Naive thymus-derived CD4-positive, alpha-beta T cell (primary cell): ENCODE measurements at places on chromosomes 3 and 15. TPM values are rescaled to one million over a fixed set of nuclear protein-coding genes. Genes with fewer than 3 reads are reported as not detected.

CCR2 gene
- polyA plus RNA-seq, result not detected

RHOV gene
- polyA plus RNA-seq, result not detected

GPR149 gene
- polyA plus RNA-seq, result not detected

TM6SF1 gene
- not detected for polyA plus RNA-seq

IL17RD gene
- not detected for polyA plus RNA-seq

PLA2G4E gene
- not detected for polyA plus RNA-seq

B3GALNT1 gene
- 0.90 TPM for polyA plus RNA-seq

DNA sequence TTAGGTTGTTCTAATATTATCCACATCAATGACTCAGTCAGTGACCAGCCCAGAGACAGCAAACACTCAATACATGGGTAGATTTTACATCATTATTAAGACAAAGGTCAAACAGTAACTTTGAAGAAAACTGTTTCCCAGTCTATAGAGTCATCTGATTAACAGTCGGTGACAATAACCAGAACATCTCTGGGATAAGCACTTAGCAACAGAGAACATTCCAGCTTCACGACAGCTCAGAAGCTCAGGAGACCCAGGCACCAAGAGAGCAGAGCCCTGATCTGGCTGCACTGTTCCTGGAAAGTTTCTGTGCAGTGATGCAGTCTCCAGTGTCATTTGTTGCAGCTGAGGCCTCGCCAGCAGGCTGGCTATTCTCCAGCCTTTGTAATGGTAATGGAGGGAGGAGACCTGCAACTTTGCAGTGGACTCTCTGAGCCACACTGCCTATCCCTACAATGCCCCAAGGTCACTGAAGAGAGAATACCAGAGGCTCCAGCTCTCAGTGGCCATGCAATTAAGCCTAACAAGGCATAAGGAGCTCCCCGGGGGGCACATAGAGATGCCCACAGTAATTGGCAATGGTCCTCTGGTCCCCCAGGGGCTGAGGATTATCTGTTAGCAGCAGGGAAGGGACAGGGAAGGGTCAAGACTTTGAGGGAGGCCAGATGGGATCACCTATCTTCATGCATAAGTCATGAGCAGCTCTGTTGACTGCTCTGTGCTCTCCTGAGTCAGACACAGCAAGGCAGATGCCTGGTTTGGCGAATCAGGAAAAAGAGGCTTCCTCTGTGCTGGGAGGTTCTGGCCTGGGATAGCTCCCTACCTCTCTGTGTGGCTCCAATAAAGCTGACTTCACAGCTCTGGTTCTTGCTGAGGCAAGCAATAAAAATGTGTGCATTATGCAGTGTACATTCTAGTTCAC lies 163.6 kb downstream of the CTNNB1 start:
- DNase-seq, result no peak
- H3K4me3 ChIP-seq, result no peak overlapping the region
- no peaks in the 10 kb centered on the region for H3K4me1 ChIP-seq
- no peaks in the 10 kb centered on the region for H3K36me3 ChIP-seq

GRCh38 chr3:155435821-155436220 lies 142.3 kb upstream of the STRIT1 start:
- no peak for DNase-seq
- H3K27me3 ChIP-seq, result no peaks in the 10 kb centered on the region
- H3K4me1 ChIP-seq, result no peaks in the 10 kb centered on the region
- H3K4me3 ChIP-seq, result no peak overlapping the region

- no peaks in the 10 kb centered on the region for H3K36me3 ChIP-seq
- no peak overlapping the region for H3K4me3 ChIP-seq
- no peak for DNase-seq
- no peak overlapping the region for H3K27ac ChIP-seq
These were observed 291.9 kb upstream of the STT3B start for GRCh38 chr3:31240874-31241273.

GRCh38 chr3:19105826-19106225 lies 42.5 kb upstream of the KCNH8 start:
- no peaks in the 10 kb centered on the region for H3K27me3 ChIP-seq
- no peaks in the 10 kb centered on the region for H3K36me3 ChIP-seq
- H3K4me3 ChIP-seq, result no peak overlapping the region
- H3K27ac ChIP-seq, result no peak overlapping the region

GRCh38 chr3:187382609-187383151 lies 14.5 kb downstream of the RTP4 start:
- no peak overlapping the region for H3K4me3 ChIP-seq
- no peaks in the 10 kb centered on the region for H3K36me3 ChIP-seq
- no peak for DNase-seq
- no peak overlapping the region for H3K27ac ChIP-seq
- no peaks in the 10 kb centered on the region for H3K4me1 ChIP-seq

DNA sequence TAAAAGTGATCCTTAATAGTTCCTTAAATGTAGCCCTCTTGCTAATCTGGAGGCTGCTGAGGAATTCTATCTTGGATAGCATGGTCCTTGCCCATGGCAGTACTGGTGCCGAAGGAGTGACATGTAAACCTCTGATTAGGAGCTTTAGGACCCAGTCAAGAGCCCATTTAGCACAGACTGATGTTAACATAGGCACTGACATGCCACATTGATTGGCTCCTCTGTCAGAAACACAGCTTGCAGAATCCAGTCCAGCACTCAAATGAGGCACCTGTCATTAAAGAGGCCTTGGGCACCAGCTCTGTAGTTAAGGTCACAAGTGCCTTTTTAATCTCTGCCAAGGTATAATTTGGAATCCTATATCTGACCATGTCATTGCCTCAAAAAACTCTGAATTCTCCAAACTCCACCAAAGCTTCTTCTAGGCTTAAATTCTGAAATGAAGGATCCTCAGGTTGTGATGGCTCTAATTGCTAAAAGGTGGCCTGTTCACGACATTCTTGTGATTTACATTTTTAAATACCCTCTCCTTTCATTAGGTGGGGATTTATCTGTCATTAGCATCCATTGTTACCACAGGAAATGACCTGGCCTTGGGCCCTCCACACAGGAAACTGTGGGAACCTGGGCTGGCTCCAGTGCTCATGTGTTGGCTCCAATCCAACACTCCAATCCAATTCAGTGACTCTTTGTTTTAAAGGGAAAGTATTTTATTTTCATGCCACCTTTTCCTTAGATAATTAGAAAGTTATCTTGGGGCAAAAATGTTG lies 57.3 kb upstream of the RNF7 start:
- peaks cover 9% of the 10 kb centered on the region for H3K4me1 ChIP-seq
- no peaks in the 10 kb centered on the region for H3K36me3 ChIP-seq
- H3K27me3 ChIP-seq, result no peaks in the 10 kb centered on the region
- no peak overlapping the region for H3K27ac ChIP-seq
- no peak overlapping the region for H3K4me3 ChIP-seq

- no peaks in the 10 kb centered on the region for H3K27me3 ChIP-seq
- H3K4me3 ChIP-seq, result no peak overlapping the region
- H3K4me1 ChIP-seq, result no peaks in the 10 kb centered on the region
These were observed 51.8 kb downstream of the GRAMD1C start for GRCh38 chr3:113890256-113890900.

DNA sequence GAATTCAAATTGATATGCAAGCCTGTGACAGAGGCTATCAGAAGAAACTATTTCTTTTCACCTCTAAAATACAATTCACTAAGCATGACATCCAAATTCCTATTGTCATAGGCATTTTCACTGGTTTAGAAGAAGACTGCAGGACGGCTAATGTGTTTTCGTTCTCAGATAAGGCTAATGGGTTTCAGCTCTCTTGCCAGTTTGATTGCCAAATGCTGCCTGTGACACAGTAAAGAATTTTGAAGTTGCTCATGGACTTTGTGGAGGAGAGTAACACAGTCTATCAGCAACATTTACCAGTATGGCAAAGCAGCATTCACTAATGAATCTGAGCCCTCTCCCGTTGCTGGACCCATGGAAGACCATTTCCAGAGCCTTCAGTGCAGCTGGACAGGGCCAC lies 948.1 kb downstream of the FHIT start:
- H3K36me3 ChIP-seq, result no peaks in the 10 kb centered on the region
- no peak overlapping the region for H3K4me3 ChIP-seq
- H3K27ac ChIP-seq, result no peak overlapping the region
- H3K4me1 ChIP-seq, result peaks cover 9% of the 10 kb centered on the region
- no peaks in the 10 kb centered on the region for H3K27me3 ChIP-seq

DNA sequence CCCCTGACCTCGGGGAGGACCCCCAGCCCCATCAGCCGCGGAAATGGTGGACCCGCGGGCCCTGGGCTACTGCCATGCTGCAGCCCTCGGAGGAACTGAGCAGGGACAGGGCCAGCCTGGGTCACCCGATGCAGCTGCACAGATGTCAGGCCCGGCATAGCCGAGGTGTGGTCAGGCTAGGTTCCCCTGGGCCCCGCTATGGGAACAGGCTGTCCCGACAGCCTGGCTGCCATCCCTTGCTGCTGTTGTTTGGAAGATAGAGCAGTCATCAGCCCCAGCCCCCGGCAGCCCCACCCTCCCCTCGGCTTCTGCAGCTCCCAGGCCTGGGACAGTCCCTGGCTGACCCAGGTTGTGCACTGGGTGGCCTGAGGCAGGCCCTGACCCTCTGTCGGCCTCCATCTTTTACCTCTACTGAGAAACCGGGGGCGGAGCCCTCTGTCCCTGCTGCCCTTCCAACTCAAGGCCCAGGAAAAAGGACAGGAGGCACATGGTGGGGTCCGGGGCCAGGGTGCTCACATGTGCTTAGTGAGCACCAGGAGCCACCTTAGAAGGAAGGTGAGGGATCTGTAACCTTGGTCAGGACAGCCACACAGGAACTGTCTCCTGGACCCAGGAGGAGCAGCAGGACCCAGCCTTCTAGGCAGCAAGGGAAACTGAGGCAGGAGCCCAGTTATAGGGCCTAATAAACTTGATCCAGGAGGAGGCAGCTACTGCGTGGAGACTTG lies 31.5 kb upstream of the FBLN2 start:
- H3K36me3 ChIP-seq, result no peaks in the 10 kb centered on the region
- H3K27ac ChIP-seq, result no peak overlapping the region
- no peaks in the 10 kb centered on the region for H3K27me3 ChIP-seq
- no peaks in the 10 kb centered on the region for H3K4me1 ChIP-seq
- no peak for DNase-seq
- no peak overlapping the region for H3K4me3 ChIP-seq

DNA sequence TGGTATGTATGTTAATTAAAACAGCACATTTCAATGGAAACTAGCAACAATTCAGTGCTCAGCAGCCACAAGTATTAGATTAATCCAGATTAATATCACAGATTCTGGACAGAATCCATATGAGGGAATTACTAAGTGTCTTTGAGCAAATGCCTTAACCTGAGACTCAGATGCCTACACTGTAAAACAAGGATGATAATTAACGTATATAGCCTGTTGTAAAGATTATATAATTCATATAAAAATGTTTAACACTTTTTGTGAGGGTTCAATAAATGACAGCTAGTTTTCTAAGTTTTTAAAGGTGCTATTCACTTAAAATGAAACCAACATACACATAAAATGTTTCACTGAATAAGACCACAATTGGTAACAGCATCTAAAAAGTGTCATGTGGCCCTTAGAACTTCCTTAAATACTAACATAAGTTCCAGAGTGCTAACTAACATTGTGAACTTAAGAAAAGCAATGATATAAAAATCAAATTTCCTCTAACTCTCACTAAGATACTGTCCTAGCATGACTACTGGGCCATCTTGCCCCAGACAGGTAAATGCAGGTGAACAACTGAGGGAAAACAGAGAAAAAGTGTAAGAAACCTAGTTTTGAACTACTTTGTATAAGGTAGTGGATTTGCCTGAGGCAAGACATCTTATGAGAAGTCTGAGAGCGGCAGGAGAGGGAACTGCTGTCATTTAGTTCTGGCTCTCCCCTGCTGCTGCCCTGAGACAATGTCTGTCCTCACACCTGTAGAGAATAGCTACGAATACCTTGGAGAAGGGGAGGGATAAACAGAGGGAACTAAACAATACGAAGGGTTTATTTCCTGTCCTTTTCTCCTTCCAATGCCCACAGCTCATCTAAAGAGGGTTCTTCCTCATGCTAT lies 151.3 kb downstream of the ADAM10 start:
- H3K4me3 ChIP-seq, result no peak overlapping the region
- H3K4me1 ChIP-seq, result no peaks in the 10 kb centered on the region
- no peak overlapping the region for H3K27ac ChIP-seq
- no peak for DNase-seq
- no peaks in the 10 kb centered on the region for H3K36me3 ChIP-seq

- H3K4me3 ChIP-seq, result no peak overlapping the region
- no peaks in the 10 kb centered on the region for H3K27me3 ChIP-seq
- DNase-seq, result no peak
- no peak overlapping the region for H3K27ac ChIP-seq
- no peaks in the 10 kb centered on the region for H3K36me3 ChIP-seq
These were observed 47.5 kb downstream of the CRYGS start for GRCh38 chr3:186496635-186497034.

DNA sequence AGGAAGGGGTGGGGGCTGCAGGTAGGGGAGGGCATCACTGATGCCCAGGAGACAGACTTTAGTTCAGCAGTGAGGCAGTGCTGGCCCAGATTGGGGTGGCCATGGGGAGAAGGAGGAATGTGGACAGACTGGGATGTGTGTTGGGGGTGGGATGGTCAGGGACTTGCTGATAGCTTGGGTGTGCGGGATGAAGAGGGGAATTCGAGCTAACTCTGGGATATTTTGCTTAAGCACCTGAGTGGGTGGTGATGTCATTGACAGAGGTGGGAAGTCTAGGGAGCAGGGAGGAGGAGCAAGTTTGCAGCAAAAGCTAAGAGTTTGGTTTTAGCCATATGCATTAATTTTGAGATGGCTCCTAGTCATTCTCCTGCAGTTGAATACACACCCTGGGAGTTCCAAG lies 207.5 kb downstream of the RPLP1 start:
- H3K27ac ChIP-seq, result no peak overlapping the region
- no peaks in the 10 kb centered on the region for H3K27me3 ChIP-seq
- no peaks in the 10 kb centered on the region for H3K4me1 ChIP-seq
- no peaks in the 10 kb centered on the region for H3K36me3 ChIP-seq
- H3K4me3 ChIP-seq, result no peak overlapping the region

DNA sequence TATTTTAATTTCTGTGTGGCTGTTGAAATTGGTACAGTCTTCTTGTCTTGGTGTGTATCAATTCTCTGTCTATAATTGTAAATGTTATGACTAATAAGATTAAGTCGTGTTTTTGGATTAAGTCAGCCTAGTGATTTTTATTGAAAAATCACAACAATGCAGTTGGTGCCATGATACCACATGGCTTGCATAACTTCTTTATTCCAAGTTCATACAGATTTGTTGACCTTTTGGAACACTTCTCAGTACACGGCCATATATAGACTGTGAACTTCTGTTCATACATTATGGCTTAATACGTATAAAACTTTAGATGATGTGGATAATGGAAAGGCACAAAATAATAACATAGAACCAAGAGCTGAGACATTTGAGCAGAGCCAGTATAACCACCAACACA lies 121.2 kb upstream of the NAALADL2 start:
- DNase-seq, result no peak
- no peaks in the 10 kb centered on the region for H3K36me3 ChIP-seq
- no peaks in the 10 kb centered on the region for H3K27me3 ChIP-seq
- H3K4me3 ChIP-seq, result no peak overlapping the region

DNA sequence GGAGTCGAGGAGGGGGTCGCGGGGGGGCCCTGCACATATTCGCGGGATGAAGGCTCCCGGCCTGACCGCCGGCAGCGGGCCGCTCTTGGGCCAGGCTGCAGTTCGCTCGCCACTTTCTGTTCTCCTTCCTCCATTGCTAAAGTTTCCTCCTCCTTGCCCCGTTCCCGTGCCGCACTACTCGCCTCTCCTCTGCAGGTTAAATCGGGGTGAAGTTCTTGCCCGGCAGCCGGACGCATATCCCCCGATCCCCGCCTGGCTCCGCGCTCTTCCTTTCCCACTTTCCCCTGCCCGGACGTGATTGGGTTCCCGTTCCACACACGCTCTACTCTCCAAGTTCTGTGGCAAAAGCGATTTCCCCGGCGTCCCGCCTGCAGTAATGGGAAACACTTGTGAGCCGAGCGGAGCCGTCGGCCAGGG lies 556 bp downstream of the CRYBG3 start:
- H3K4me1 ChIP-seq, result no peaks in the 10 kb centered on the region
- peak overlapping the region; percentile 52 for H3K27ac ChIP-seq
- no peaks in the 10 kb centered on the region for H3K36me3 ChIP-seq
- H3K4me3 ChIP-seq, result peak overlapping the region; percentile 83

- no peaks in the 10 kb centered on the region for H3K27me3 ChIP-seq
- no peak for DNase-seq
- no peak overlapping the region for H3K4me3 ChIP-seq
These were observed 35.4 kb upstream of the RBMS3 start for GRCh38 chr3:29245441-29245840.
